ENCODE measurements at places on chromosomes 4 and X.

GRCh38 chr4:73661646-73662119 lies 41.4 kb upstream of the RASSF6 start:
- DNase-seq: no peak

GRCh38 chr4:5469861-5470260 lies 238.5 kb downstream of the EVC2 start:
- no peak for DNase-seq

- peak; percentile 71 for DNase-seq
Observed at GRCh38 chr4:89000844-89001360, 56.1 kb downstream of the FAM13A start.

DNA sequence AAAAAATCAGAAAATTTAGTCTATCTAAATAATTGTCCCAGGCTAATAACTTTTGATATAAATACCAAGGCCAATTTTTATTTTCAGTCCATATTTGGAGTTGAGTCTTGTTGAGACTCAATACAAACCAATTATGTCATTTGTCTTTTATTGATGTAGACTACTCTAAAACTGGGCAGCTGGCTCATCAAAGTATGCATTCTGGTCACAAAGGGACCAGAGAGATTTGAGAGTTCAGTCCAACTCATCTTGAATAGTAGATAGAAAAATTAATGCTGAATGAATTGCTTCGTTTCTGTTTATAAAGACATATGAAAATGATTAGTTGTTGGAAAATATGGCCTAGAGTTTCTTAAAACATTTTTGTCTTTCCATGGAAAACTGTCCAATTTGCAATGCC lies 412.5 kb upstream of the KLHL4 start:
- no peak for DNase-seq

GRCh38 chr4:5759236-5760075 lies 48.5 kb downstream of the EVC start:
- DNase-seq: no peak

Data from hematopoietic multipotent progenitor cell treated with erythropoietin and hydrocortisone succinate and interleukin-3 and kit ligand, for 17 days (in vitro differentiated cells).